ENCODE measurements at places on chromosomes 2 and 18.
A peak's percentile ranks its signal among the peaks of the same experiment; 100 is the strongest.

DNA sequence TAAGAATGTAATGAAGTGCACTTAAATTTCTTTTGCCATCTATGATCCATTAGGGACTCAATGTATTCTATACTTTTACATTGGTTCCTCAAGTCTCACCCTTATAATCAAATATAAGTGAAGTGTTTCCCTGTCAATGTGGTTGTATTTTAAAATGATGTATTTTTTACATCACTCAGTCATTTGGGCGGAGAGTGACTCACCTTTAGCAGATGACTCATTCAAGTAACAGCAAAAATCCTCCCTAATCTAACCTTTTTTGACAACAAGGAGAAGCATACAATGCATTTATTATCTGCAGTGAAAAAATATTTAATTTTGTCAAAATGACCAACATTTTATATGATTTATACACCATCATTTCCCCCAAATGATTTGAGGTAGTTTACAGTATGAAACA lies 94.4 kb downstream of the FANCL start:
- DNase-seq, result no peak

GRCh38 chr18:48356909-48357631 lies 52.1 kb downstream of the ZBTB7C start:
- no peak for DNase-seq

DNA sequence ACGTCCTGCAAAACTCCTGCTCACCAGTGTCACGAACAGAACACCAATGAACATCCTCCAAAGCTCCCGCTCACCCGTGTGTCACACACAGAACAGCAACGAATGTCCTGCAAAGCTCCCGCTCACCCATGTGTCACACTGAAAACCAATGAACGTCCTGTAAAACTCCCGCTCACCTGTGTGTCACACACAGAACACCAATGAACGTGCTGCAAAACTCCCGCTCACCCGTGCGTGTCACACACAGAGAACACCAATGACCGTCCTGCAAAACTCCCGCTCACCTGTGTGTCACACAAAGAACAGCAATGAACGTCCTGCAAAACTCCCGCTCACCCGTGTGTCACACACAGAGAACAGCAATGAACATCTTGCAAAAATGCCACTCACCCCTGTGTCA lies 20.5 kb upstream of the FAM110C start:
- no peak for DNase-seq

GRCh38 chr2:20615068-20615465 lies 35.8 kb downstream of the HS1BP3 start:
- DNase-seq, result peak; percentile 8

DNA sequence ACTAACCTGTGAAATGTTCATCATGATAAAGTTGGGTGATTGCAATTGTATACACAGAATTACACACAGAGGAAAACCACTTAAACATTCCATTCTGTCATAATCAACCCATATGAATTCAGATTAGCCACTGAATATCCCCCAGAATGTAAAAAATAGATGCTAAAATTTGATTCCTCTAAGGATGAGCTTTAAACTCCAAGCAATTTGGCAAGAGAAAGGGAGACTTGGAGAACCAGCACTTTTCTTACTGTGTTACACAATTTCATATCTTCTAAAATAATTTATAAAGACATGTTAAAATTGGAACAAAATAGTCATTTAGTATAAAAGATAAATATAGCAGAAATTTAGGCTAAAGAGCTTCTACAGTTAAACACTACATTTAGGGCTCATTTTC lies 146.3 kb upstream of the LMAN1 start:
- DNase-seq, result no peak

- DNase-seq, result no peak
Measured at GRCh38 chr2:106623456-106623855, 136.3 kb downstream of the CD8B2 start.
